Forelimb muscle (tissue), 1 donor: ENCODE measurements at places on chromosomes 5 and 9. TPM values are rescaled to one million over a fixed set of nuclear protein-coding genes. Genes with fewer than 3 reads are reported as not detected.

The RNF183 gene
- polyA plus RNA-seq: not detected

GRCh38 chr5:172713113-172713808 is 57.7 kb downstream of the DUSP1 start:
- no peak for DNase-seq

- no peak for DNase-seq
Observed at GRCh38 chr5:146368137-146368536, 29.5 kb downstream of the POU4F3 start.

The IL5 gene
- polyA plus RNA-seq: 0.29 TPM

The KCNT1 gene
- 11.0 TPM for polyA plus RNA-seq

DNA sequence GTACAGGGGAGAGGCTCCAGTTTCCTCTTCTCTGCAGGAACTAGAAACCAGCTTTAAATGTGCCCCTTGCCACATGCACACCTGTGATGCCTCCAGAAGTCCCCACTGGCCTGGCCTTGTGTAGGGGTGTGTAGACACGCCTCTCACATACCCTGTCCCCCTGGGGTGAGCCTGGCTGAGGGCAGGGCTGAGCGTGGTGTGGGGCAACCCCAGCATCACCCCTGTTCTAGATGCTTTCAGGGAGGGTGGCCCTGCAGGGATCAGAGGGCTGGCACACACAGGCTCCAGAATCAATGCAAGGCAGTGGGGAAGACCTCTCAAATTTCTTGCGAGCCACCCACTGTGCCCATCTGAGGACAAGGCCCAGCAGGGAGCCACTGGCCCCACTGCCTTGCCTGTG is 54.7 kb downstream of the NXNL2 start:
- DNase-seq: no peak
